Inflammatory macrophage treated with lipopolysaccharide for 1 hour (primary cell): ENCODE measurements at places on chromosomes 5 and 9.

DNA sequence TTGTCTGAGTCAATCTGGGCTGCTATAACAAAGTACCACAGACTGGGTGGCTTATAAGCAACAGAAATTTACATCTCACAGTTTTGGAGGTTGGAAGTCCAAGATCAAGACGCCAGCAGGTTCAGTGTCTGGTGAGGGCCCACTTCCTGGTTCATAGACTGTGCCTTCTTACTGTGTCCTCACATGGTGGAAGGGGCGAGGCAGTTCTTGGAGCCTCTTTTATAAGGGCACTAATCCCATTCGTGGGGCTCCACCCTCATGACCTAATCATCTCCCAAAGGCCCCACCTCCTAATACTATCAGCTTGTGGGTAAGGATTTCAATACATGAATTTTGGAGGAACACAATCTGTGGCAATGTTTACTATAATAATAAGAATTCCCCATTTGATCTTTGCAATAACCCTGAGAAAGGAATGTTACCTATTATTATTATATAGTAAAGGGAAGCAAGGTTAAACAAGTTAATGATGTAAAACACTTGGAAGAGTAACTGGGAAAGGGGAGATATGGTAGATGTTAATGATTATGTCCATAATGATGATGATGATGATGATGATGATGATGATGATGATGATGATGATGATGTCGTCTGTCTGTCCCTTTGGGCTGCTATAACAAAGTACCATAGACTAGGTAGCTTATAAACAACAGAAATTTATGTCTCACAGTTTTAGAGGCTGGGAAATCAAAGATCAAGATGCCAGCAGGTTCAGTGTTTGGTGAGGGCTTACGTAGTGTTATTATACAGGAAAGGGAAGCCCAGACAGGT lies 40.8 kb downstream of the WHRN start:
- no peak for DNase-seq

- peak; percentile 51 for DNase-seq
Measured at GRCh38 chr5:119398727-119399466, 43.1 kb downstream of the TNFAIP8 start.

GRCh38 chr9:116465576-116466270 lies 221.4 kb upstream of the TRIM32 start:
- DNase-seq: no peak

GRCh38 chr5:111159845-111160244 lies 64.3 kb upstream of the CAMK4 start:
- DNase-seq: no peak

DNA sequence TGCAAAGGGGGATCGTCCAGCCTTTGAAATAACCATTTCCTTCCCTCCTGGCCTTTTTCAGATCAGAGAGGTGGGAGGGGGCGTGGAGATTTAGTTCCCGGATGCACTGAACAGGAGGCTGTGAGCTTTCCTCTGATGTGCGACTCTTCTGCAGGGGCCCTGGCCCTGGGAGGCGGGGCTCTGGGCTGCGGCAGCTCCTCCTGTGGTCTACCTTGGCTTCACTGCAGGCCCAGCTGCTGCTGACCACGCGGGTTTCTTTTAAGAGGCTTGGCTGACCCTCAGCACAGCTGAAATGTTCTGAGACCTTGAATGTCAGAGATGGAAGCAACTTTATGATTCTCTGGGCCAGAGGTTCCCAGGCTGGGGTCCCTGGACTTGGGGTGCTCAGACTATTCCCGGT lies 27.0 kb upstream of the COL15A1 start:
- DNase-seq: no peak

DNA sequence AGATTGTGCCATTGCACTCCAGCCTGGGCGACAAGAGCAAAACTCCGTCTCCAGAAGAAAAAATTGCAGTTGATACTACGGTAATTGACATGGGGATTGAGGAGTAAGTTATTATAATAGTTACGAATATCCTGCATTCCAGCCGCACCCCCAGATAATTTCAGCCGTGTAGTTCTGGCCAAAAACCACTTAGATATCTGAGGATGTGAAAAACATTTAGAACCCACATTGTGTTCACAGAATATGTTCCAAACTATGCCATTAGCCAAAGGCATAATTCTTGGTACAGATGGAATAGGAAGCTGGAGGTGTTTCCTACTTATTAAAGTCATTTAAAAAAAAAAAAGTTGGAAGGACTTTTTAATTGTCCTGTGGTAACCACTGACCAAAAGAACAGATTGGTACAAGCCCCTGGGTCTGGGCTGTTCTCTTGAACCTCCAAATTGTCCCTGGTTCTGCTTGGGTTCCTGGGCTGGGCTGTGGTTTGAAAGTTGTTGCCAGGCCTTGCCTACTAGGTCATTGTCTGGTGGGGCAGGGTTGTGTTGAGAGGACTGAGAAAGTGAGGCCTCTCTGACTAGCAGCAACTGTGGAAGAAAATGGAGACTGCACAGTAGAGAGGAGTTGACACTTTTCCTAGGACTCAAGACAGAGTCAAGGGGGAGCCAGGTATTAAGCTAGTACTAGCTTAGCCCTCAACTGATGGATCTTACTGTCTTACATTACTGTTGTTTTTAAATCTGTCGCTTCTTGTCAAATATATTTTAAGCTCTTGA lies 198.8 kb downstream of the NR3C1 start:
- no peak for DNase-seq

GRCh38 chr9:18504707-18505106 lies 30.8 kb downstream of the ADAMTSL1 start:
- no peak for DNase-seq

DNA sequence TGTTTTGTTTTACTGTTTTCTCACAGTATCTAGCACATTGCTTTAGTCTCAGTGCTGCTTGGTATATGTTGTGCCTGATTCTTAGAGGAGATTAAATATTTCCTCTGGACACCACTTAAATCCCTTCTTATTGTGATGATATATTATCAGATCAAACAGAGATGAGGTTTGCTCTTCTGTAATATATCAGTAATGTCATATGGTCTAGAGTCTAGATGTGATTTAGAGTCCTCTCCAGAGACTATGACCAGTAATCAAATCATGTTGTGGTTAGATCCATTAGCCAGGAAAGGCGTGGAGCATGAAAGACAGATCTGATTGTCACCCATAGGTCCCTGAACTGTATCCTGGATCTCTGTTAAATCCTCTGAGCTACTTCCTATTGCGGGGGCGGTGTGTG lies 24.4 kb downstream of the CAMK4 start:
- no peak for DNase-seq

DNA sequence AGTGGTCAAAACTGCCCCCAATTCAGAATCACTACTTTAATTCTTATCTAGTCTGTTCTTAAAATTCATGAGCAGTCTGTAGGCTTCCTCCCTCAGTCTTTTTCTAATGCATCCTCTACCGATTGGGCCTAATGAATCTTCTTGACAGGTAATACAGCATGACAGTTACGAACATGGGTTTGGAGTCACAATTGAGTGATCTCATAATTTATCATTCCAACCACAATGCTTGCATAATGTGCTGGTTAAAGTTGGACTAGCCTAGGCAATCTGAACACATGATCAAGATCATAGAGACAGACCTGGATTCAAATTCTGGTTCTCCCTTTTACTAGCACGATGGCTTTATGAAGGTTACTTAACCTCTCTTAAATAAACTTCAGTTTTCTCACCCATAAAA lies 33.1 kb upstream of the SETD9 start:
- DNase-seq: peak; percentile 51
